ENCODE measurements at places on chromosomes 13 and 19.

GRCh38 chr13:98504029-98504351 lies 72.9 kb downstream of the STK24 start:
- DNase-seq: no peak

GRCh38 chr19:14530005-14530348 lies 583 bp downstream of the TECR start:
- no peak for DNase-seq

- no peak for DNase-seq
These were observed 29.5 kb upstream of the RBM26 start for GRCh38 chr13:79435561-79435990.

DNA sequence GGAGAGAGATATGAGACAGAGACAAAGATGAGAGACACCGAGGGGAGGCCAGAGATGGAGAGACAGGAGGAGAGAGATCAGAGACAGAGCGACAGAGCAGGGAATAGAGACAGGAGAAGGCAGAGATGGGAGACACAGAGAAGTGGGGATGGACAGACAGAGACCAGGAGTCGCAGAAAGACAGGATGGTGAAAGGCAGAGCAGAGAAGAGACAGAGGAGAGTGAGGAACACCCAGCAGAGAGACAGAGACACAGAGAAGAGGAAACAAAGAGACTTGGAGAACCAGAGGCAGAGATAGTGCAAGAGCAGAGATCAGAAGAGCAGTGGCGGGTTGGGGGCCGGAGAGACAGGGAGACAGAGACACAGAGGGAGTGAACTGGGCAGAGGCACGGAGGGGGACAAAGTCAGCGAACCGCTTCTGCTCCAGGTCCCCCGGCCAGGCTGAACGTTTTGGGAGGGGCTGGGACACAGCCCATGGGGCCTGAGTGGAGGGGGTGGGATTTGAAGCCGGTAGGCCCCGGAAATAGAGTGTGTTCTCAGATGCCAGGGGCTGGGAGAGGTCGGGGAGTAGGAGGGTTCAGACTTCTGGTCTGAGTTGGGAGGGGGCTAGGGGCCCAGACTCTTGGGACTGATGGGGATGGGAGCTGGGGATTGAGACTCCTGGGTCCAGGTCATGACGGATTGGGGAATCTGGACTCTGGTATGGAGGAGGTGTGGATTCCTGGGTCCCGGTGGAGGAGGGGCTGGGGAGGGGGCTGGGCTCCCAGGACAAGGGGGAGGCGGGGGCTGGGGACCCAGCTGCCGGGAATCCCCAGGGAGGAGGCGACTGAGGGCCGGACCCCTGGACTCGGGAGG lies 654 bp downstream of the ZNF579 start:
- DNase-seq: no peak

- DNase-seq: peak; percentile 50
These were observed 229.7 kb downstream of the KCNRG start for GRCh38 chr13:50244713-50245574.
